IMR-90 (cell line): ENCODE measurements at places on chromosomes 6 and 20. TPM values are rescaled to one million over a fixed set of nuclear protein-coding genes. Genes with fewer than 3 reads are reported as not detected.

DNA sequence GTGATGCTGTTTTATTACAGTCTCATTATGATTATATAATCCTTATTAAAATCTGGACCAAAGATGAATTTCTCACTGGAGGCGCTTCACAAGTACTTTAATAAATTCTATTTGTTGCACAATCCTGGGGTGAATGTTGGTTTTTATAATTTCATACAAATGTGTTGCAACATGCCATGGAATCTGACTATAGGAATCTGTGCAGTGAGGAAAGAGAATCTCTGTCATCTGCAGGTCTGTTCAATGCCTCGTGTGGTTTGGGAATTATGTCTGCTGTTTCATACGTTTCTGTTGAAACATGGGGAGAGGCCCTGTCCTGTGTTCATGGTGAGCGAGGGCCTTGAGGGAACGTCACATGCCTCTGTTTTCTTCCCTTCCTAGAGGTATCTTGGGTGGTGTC lies 277.3 kb downstream of the CDH4 start:
- H3K27me3 ChIP-seq, result no peaks in the 10 kb centered on the region
- DNase-seq, result no peak
- H3K4me3 ChIP-seq, result no peak overlapping the region

DNA sequence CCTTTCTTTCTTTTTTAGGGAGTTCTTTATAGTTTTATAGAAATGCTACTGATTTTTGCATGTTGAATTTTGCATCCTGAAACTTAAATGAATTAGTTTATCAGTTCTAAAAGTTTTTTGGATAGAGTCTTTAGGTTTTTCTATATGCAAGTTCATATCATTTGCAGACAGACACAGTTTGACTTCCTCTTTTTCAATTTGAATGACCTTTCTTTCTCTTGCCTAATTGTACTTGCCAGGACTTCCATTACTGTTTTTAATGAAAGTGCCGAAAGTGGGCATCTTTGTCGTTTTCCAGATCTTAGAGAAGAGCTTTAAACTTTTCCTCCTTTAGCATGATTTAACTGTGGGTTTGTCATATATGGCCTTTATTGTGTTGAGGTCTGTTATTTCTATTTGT lies 21.1 kb upstream of the EDN1 start:
- H3K36me3 ChIP-seq, result no peaks in the 10 kb centered on the region
- no peak overlapping the region for H3K4me3 ChIP-seq
- DNase-seq, result no peak
- H3K27me3 ChIP-seq, result no peaks in the 10 kb centered on the region

GRCh38 chr6:138370631-138371451 lies 6.9 kb upstream of the SMIM28 start:
- H3K4me1 ChIP-seq, result no peaks in the 10 kb centered on the region
- H3K27ac ChIP-seq, result no peak overlapping the region
- H3K27me3 ChIP-seq, result peaks cover 2% of the 10 kb centered on the region; the same call in 1 of the 2 replicates
- no peak overlapping the region for H3K4me3 ChIP-seq

- DNase-seq, result no peak
- H3K27ac ChIP-seq, result no peak within 1 kb of the TSS; the same call in 1 of the 2 replicates
- H3K36me3 ChIP-seq, result peaks cover 25% of the 10 kb centered on the region
- H3K4me3 ChIP-seq, result peak within 1 kb of the TSS; percentile 43
Observed at GRCh38 chr6:33192105-33192646, at the start of gene COL11A2. TSS of gene COL11A2 (minus strand) at chr6:33192467. CDS start at chr6:33192240, 227 bp downstream.

- peak; percentile 37 for DNase-seq
- no peak overlapping the region for H3K27ac ChIP-seq
- no peaks in the 10 kb centered on the region for H3K36me3 ChIP-seq
Observed at GRCh38 chr20:46652699-46653098, 1.4 kb upstream of the SLC13A3 start.

DNA sequence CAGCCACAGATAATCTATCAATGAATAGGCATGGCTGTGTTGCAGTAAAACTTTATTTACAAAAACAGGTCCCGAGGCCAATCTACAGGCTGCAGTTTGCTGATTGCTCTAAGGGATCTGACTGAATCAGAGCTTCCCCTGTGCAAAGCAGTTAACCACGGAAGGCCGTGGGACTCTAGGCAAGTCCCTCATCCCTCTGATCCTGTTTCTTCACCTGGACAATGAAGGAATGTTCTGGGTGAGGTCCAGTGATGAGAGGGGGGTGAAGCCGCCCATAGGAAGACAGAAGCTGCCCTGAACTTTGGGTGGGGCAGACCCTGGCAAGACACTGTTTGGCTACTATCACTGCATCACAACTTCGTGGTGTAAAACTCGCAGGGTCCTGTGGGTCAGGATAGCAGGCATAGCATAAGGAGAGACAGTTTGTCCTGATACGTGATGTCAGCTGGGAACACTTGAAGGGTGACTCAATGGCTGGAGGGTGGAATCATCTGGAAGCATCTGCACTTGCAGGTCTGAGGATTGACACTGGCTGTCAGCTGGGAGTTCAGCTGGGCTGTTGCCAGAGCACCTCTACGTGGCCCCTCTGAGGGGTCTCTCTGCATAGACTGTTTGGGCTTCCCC lies 33.3 kb upstream of the TGM2 start:
- no peaks in the 10 kb centered on the region for H3K36me3 ChIP-seq
- peak overlapping the region; percentile 0 for H3K27ac ChIP-seq
- peaks cover 34% of the 10 kb centered on the region for H3K4me1 ChIP-seq

GRCh38 chr6:72712910-72713309 lies 91.0 kb downstream of the KCNQ5 start:
- no peak overlapping the region for H3K27ac ChIP-seq
- no peaks in the 10 kb centered on the region for H3K27me3 ChIP-seq
- no peaks in the 10 kb centered on the region for H3K4me1 ChIP-seq
- peak; percentile 21 for DNase-seq

GRCh38 chr6:132888701-132889100 lies 74.3 kb downstream of the RPS12 start:
- H3K27me3 ChIP-seq, result no peaks in the 10 kb centered on the region
- H3K36me3 ChIP-seq, result no peaks in the 10 kb centered on the region
- H3K4me1 ChIP-seq, result no peaks in the 10 kb centered on the region

- 0 out of 2 replicates have a peak overlapping the region, but pooled peaks have one; percentile 8 for H3K4me3 ChIP-seq
- H3K36me3 ChIP-seq, result no peaks in the 10 kb centered on the region
- peaks cover 57% of the 10 kb centered on the region for H3K27me3 ChIP-seq
- H3K4me1 ChIP-seq, result no peaks in the 10 kb centered on the region; the same call in 1 of the 2 replicates
- no peak overlapping the region for H3K27ac ChIP-seq
- DNase-seq, result no peak
Observed at GRCh38 chr6:166307082-166308032, 835 bp downstream of the PRR18 start.

DNA sequence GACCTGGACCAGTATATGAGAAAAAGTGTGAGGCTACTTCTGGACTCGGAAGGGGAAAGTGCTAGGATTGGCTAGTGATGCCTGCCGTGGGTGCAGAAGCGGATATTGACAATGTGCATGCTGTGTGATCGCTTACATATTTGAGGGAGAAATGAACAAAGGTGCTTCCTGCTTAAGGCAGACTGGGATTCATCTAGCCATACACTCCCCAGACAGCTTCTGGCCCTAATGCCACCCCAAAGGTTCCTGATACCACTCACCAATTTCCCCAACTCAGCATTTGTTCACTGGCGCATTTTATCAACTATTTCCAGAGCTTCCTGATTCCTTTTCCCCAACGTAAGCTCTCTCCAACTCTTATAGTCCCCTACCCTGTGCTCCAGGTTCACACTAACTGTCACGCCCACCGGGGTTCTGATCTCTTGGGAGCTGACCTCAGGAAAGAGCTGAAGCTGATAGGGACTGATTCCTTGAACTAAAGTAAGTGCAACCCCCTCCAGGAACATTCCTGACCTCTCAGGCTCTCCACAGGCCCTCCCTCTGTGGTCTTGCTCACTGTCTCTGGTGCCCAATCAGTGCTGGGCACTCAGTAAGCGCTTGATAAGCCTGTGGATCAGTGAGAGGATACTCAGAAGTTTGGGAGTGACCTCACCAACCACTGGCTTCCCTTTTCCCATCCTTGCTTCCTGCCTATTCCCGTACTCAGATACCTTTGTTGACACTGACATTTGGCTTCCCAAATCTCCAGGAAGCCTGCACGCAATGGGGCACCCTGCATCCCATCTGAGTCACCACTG lies 73.3 kb downstream of the MRPL14 start:
- peak; percentile 87 for DNase-seq
- no peaks in the 10 kb centered on the region for H3K36me3 ChIP-seq
- H3K4me1 ChIP-seq, result peaks cover 70% of the 10 kb centered on the region
- H3K27ac ChIP-seq, result peak overlapping the region; percentile 39
- H3K27me3 ChIP-seq, result no peaks in the 10 kb centered on the region

GRCh38 chr20:1805816-1806215 lies 89.4 kb upstream of the SIRPA start:
- H3K36me3 ChIP-seq, result no peaks in the 10 kb centered on the region
- H3K4me3 ChIP-seq, result no peak overlapping the region
- H3K4me1 ChIP-seq, result peaks cover 24% of the 10 kb centered on the region
- DNase-seq, result no peak
- 0 out of 2 replicates have a peak, but pooled peaks cover 2% of the 10 kb centered on the region for H3K27me3 ChIP-seq

- no peak overlapping the region for H3K27ac ChIP-seq
- no peaks in the 10 kb centered on the region for H3K27me3 ChIP-seq
- H3K4me1 ChIP-seq, result peaks cover 14% of the 10 kb centered on the region
Observed at GRCh38 chr20:16526433-16527380, 46.5 kb downstream of the KIF16B start.

- H3K4me3 ChIP-seq, result no peak overlapping the region
- H3K4me1 ChIP-seq, result peaks cover 3% of the 10 kb centered on the region
- no peaks in the 10 kb centered on the region for H3K27me3 ChIP-seq
- no peak for DNase-seq
- no peaks in the 10 kb centered on the region for H3K36me3 ChIP-seq
Observed at GRCh38 chr6:34718976-34719375, 22.4 kb upstream of the ILRUN start.

DNA sequence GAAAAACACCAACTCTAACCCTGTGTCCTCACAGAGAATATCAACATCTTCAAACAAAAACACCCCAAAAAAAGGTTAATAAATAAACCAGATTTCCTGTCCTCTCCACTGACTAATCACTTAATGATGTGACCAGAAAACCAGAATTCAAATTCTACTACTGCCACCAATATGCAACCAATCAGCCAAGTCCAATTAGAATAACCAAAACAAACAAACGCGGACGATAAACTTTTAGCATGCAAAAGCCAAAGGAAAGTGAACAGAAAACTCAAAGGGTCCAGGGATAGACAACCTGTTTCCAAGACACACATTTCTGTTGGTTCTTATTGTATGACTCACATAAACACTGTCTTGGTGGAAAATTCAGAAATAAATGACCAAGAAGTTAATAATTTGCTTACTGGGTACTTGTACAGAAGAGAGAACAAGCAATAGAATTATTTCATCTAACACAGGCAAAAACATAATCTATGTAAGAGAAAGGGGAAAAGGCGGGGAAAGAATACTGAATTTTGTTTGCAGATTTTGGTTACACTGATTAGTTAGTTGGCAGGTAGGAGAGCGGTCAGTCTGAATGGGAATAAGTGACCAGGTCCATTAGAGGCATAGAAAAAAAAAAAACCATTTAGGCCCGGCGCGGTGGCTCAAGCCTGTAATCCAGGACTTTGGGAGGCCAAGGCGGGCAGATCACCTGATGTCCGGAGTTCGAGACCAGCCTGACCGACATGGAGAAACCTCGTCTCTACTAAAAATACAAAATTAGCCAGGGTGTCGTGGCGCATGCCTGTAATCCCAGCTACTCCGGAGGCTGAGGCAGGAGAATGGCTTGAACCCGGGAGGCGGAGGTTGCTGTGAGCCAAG lies 34.1 kb downstream of the HFE start:
- DNase-seq, result peak; percentile 81
- H3K27me3 ChIP-seq, result no peaks in the 10 kb centered on the region
- H3K4me1 ChIP-seq, result peaks cover 5% of the 10 kb centered on the region
- no peaks in the 10 kb centered on the region for H3K36me3 ChIP-seq

GRCh38 chr6:33375143-33375671 lies 16.4 kb upstream of the KIFC1 start:
- peak; percentile 84 for DNase-seq
- H3K4me3 ChIP-seq, result no peak overlapping the region
- no peaks in the 10 kb centered on the region for H3K4me1 ChIP-seq
- peaks cover 2% of the 10 kb centered on the region; the same call in 1 of the 2 replicates for H3K27me3 ChIP-seq
- H3K36me3 ChIP-seq, result no peaks in the 10 kb centered on the region
- no peak overlapping the region for H3K27ac ChIP-seq

The BHLHE23 gene
- not detected in 2 replicates for polyA plus RNA-seq

The RIPPLY2 gene
- polyA plus RNA-seq, result 0.32 TPM in 1 of 2 replicates, not detected in the other

The VARS1 gene
- polyA plus RNA-seq, result 39.6 and 42.0 TPM in 2 replicates

The RAB32 gene
- 55.4 and 55.7 TPM in 2 replicates for polyA plus RNA-seq

The ZC3H12D gene
- 0.07 and 0.12 TPM in 2 replicates for polyA plus RNA-seq

The SAMD5 gene
- polyA plus RNA-seq, result 0.69 and 1.0 TPM in 2 replicates

The FAM8A1 gene
- 6.2 and 8.1 TPM in 2 replicates for polyA plus RNA-seq

The GNMT gene
- polyA plus RNA-seq, result 0.36 TPM in 1 of 2 replicates, not detected in the other

The ACTL10 gene
- polyA plus RNA-seq, result 0.43 and 0.49 TPM in 2 replicates

The ABT1 gene
- polyA plus RNA-seq, result 15.2 and 16.7 TPM in 2 replicates

The SIM1 gene
- not detected in 2 replicates for polyA plus RNA-seq

The SIRPB2 gene
- not detected in 2 replicates for polyA plus RNA-seq

The RBBP8NL gene
- not detected in 2 replicates for polyA plus RNA-seq

The DLK2 gene
- 2.8 and 3.0 TPM in 2 replicates for polyA plus RNA-seq

The TRIM10 gene
- not detected in 2 replicates for polyA plus RNA-seq
